Astrocyte (in vitro differentiated cells and primary cell): ENCODE measurements at places on chromosomes 3 and 15.

DNA sequence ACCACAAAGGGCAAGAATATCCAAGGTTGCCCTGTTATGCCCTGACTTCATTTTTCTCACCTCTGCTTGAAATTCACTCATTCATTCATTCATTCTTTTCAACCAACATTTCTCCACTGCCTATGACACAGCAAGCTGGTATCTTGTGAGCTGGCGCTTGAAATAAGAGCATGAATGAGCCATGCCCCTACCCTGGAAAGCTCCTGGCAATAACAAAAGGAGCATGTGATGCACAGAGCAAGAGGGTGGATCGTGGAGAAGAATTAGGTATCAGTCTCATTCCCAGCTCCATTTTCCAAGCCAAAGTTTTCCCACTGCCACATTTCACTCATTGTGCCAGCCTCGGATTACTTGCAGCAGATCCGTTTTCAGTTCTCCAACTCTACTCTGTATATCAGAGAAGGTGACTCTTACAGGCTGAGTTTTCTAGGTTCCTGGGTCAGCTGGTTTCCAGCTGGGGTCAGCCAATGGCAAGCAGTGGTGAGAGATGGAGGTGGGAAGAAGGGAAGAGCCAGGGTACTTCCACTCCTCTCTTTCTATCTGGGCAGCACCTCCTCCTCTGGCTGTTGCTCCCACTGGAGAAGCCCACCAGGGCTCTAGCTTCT, 144.8 kb downstream of the SUCLG2 start:
- peak; percentile 13 for DNase-seq
- no peaks in the 10 kb centered on the region for H3K27me3 ChIP-seq
- no peak overlapping the region for H3K27ac ChIP-seq
- H3K4me3 ChIP-seq, result no peak overlapping the region
- no peaks in the 10 kb centered on the region for H3K4me1 ChIP-seq

DNA sequence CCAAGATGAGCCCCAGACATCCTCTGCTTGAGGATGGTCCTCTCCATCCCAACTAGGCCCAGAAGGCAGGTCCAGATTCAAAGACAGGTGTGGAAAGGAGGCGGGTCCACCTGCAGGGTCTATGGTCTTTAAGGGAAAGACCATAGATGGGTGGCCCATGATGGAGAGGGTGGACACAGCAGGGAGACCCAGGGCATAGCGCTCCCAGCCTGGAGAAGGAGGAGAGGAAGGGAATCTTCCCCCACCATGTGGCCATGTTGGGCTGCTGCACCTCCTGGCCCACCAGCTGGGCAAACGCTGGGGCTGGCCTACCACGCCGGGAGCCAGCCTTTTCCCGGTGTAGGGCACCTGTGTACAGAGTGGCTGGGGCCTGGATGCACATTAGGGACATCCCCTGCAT, 265.2 kb upstream of the TLE3 start:
- H3K4me1 ChIP-seq, result no peaks in the 10 kb centered on the region
- H3K27me3 ChIP-seq, result peaks cover 3% of the 10 kb centered on the region
- H3K36me3 ChIP-seq, result no peaks in the 10 kb centered on the region
- no peak overlapping the region for H3K4me3 ChIP-seq
- H3K27ac ChIP-seq, result no peak overlapping the region
- DNase-seq, result peak; percentile 10

DNA sequence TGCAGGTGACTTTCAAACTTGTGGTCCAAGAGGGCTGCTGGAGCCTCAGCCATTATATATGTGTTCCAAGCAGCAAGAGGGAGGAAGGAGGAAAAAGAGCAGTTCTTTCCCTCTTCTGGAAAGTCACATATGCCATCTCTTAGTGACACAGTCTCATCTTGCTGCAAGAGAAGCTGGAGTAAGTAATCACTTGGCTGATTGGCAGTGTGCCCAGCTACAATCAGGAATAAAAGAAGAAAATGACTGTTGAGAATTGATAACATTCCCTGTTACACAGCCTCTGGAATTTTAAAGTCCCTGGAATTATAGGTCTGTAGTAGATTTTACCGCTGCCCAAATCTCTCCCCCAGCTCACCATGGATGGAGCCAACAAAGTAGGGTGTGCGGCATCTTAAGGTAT, 31.4 kb upstream of the LYZL4 start:
- no peak overlapping the region for H3K27ac ChIP-seq
- DNase-seq, result no peak
- H3K4me3 ChIP-seq, result no peak overlapping the region
- H3K27me3 ChIP-seq, result peaks cover 19% of the 10 kb centered on the region

DNA sequence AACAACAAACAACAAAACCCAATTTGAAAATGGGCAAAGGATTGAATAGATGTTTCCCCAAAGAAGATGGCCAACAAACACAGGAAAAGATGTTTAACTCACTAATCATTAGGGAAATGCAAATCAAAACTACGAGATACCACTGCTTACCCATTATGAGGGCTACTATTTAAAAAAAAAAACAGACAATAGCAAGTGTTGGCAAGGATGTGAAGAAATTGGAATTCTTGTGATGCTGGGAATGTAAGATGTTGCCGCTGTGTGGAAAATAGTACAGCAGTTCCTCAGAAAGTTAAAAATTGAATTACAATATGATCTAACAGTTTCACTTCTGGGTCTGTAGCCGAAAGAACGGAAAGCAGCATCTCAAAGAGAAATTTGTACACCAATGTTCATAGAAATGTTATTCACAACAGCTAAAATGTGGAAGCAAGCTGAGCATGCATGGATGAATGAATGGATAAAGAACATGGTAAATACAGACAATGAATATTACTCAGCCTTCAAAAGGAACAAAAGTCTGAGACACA, 121.9 kb downstream of the CHSY1 start:
- no peaks in the 10 kb centered on the region for H3K36me3 ChIP-seq
- no peaks in the 10 kb centered on the region for H3K27me3 ChIP-seq
- no peak overlapping the region for H3K27ac ChIP-seq

- no peaks in the 10 kb centered on the region for H3K36me3 ChIP-seq
- H3K27me3 ChIP-seq, result no peaks in the 10 kb centered on the region
- H3K27ac ChIP-seq, result no peak overlapping the region
- H3K4me1 ChIP-seq, result no peaks in the 10 kb centered on the region
- no peak overlapping the region for H3K4me3 ChIP-seq
- no peak for DNase-seq
Measured at GRCh38 chr3:195224980-195225580, 45.9 kb downstream of the XXYLT1 start.

DNA sequence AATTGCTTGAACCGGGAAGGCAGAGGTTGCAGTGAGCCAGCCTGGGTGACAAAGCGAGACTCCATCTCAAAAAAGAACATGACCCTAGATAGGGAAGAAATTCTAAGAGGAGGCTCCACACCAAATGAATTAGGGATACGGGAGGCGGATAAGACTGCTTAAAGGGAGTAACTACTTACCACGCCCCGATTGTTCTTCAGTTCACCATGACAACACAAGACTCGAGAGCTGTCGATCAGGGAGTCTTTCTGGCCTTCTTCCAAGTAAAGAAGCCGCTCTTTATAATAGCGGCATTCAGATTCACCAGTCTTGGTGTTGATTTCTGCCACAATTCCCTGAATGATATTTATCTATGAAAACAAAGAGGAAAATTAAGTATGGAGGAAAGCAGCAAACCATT, 53.9 kb upstream of the TASOR start:
- no peaks in the 10 kb centered on the region for H3K27me3 ChIP-seq
- no peak overlapping the region for H3K27ac ChIP-seq
- no peaks in the 10 kb centered on the region for H3K36me3 ChIP-seq
- H3K4me1 ChIP-seq, result no peaks in the 10 kb centered on the region
- DNase-seq, result no peak

GRCh38 chr3:46359733-46360493, 6.0 kb downstream of the CCR2 start:
- peaks cover 2% of the 10 kb centered on the region for H3K4me1 ChIP-seq
- peak; percentile 28 for DNase-seq
- H3K27ac ChIP-seq, result no peak overlapping the region
- H3K4me3 ChIP-seq, result no peak overlapping the region
- no peaks in the 10 kb centered on the region for H3K36me3 ChIP-seq

GRCh38 chr15:69014454-69014853, at the start of gene NOX5:
Gene NOX5 (plus strand): TSS chr15:69014695. CDS start chr15:69014736, 41 bp downstream.
- no peaks in the 10 kb centered on the region for H3K4me1 ChIP-seq
- H3K27me3 ChIP-seq, result no peaks in the 10 kb centered on the region
- no peak within 1 kb of the TSS for H3K27ac ChIP-seq
- no peak for DNase-seq
- no peaks in the 10 kb centered on the region for H3K36me3 ChIP-seq

DNA sequence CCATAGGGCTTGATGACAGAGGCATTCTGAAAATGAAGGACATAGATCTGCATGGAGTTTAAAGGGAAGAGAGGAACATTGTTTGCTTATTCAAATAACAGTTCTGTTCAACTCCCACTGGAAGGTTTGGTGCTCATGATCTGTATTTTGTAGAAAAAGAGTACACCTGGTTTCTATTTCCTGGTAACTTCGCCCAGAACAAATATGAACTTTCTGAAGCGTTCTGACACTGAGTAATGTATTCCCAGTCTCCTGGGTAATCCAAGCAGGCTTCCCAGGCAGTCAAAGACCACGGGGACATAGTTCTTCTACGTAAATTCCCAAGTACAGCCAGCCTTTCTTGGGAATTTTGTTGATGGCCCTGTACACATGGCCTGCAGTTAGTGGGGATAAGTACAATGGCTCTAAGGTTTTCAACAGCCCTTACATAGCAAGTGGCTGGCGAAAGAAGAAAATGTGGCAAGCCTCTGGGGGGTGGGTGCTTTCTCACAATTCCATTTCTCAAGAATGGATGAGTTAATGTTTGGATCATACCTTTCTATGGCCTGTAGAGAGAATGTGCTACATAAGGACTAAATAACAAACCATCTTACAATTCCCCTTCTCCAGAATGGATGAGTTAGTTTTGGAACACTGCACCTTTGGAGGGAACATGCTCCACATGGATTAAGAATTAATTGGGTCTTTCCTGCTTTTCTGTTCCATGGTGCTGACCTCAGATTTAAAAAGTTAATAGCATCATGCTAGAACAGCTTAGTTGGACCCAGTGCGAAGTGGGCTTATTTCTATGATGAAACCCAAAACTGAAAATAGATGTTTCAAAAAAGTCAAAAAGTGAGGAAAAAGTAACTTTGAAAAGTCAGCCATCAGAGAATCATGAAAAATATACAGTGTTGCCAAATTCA, 52.7 kb downstream of the COL6A6 start:
- H3K36me3 ChIP-seq, result no peaks in the 10 kb centered on the region
- no peak overlapping the region for H3K4me3 ChIP-seq
- no peaks in the 10 kb centered on the region for H3K4me1 ChIP-seq

DNA sequence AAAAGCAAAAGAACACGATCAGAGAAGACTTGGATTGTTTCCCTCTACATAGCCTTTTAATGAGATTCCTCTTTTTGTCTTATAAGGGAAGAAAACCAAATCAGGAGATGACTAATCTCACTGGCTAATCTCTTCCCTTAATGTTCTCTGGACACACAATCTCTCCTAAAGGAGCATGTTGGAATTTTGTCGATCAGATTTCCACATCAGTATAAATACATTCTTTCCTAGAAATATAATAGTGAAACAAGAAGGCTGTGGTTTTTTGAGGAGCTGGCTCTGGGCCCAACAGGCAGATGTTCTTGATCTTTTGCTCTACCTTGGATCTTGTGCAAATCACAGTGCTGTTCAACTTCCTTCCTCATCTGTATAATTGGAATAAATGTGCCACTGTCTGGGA, 94.0 kb downstream of the GTPBP8 start:
- peak; percentile 97 for DNase-seq
- H3K27ac ChIP-seq, result no peak overlapping the region
- no peaks in the 10 kb centered on the region for H3K36me3 ChIP-seq
- peaks cover 9% of the 10 kb centered on the region for H3K4me1 ChIP-seq
- H3K27me3 ChIP-seq, result no peaks in the 10 kb centered on the region

DNA sequence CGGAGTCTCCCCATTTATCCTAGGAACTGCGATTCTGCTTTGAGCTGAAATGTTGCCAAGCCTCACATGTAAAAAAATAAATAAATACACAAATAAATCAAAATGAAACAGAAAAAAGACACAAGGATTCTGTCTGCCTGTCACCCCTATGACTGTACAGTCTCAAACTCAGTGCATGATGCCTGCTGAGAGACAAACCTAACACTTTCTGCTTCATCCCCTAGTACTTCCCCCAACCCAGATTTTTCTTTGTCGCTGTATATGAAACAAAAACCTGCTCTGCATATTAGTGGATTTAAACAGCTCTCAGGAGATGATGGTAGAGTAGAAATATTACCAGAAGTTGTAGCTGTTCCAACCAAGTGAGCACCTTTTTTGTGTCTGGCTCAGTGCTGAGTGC, 530.7 kb upstream of the CFAP20DC start:
- no peaks in the 10 kb centered on the region for H3K27me3 ChIP-seq
- no peak for DNase-seq
- H3K4me3 ChIP-seq, result no peak overlapping the region
- H3K36me3 ChIP-seq, result no peaks in the 10 kb centered on the region
- no peaks in the 10 kb centered on the region for H3K4me1 ChIP-seq

DNA sequence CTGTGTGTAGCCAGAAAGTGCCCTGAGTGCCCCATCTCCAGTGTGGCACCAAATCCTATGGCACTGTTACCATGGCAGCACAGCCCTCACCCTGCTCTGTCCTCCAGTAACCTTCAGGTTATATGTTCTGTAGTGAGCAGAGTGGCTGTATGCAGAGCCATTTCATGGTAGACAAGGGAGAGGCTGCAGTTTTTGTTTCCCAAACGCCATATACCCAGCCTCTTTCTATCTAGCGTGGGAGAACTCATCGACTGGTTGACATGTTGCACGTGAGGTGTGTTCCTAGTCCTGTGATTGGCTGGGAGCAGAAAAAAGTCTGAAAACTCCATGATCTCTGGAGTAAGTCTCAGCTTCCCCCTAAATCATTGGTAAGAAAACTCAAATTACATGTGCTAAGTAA, 2.0 kb downstream of the SIDT1 start:
- H3K27ac ChIP-seq, result no peak overlapping the region
- no peak overlapping the region for H3K4me3 ChIP-seq
- no peaks in the 10 kb centered on the region for H3K36me3 ChIP-seq
- H3K4me1 ChIP-seq, result peaks cover 13% of the 10 kb centered on the region
- peaks cover 48% of the 10 kb centered on the region for H3K27me3 ChIP-seq

GRCh38 chr3:114582929-114583328, 289.1 kb downstream of the TIGIT start:
- no peak for DNase-seq
- no peak overlapping the region for H3K4me3 ChIP-seq
- no peaks in the 10 kb centered on the region for H3K4me1 ChIP-seq
- no peaks in the 10 kb centered on the region for H3K27me3 ChIP-seq
- H3K27ac ChIP-seq, result no peak overlapping the region
- no peaks in the 10 kb centered on the region for H3K36me3 ChIP-seq

DNA sequence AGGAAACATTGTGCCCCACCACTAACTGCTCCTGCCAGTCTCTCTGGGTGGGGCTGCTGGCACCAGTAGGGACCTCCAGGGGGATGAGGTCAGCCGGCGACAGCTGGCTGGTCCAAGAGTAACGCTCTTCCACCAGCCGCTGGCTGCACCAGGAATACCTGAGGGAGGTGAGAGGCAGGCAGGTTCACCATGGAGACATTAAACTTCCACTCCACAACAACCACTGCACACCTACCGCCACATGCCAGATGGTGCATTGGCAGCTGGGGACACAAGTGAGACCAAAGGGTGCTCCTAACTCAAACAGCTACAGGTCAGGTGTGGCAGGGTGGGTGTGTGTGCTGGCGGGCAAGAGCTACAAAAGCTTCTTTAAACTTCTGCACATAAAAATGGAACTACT, 4.5 kb downstream of the POLG start:
- H3K4me3 ChIP-seq, result no peak overlapping the region
- H3K4me1 ChIP-seq, result peaks cover 24% of the 10 kb centered on the region
- no peaks in the 10 kb centered on the region for H3K27me3 ChIP-seq
- no peak for DNase-seq
- H3K27ac ChIP-seq, result no peak overlapping the region

- no peak overlapping the region for H3K27ac ChIP-seq
- peaks cover 3% of the 10 kb centered on the region for H3K4me1 ChIP-seq
- no peak overlapping the region for H3K4me3 ChIP-seq
- DNase-seq, result no peak
- H3K36me3 ChIP-seq, result no peaks in the 10 kb centered on the region
Measured at GRCh38 chr15:63178034-63178433, 11.4 kb upstream of the RAB8B start.
